ENCODE measurements at places on chromosomes 13 and 19.

GRCh38 chr13:84844473-84844872 is 954.7 kb downstream of the SLITRK6 start:
- DNase-seq = peak; percentile 3

GRCh38 chr13:110306960-110307766 is at the start of the genes COL4A1 and COL4A2:
COL4A1 (minus strand) TSS chr13:110307157; CDS start chr13:110307027, 130 bp downstream.
COL4A2 (plus strand) TSS chr13:110307284; CDS start chr13:110307904, 620 bp downstream.
- DNase-seq = no peak

DNA sequence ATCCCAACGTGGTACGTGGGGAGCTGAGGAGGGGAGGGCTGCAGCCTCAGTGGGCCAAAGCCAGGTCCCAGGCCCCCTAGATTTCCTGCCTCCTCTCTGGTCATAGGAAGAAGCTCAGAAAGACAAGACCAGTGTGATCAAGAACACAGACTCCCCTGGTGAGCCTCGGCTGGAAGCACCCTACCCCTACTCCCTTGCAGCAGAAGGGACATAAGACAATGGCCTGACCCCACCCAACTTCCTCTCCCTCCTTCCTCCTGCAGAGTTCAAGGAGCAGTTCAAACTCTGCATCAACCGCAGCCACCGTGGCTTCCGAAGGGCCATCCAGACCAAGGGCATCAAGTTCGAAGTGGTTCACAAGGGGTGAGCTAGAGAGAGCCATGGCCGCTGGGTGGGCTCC is 11.5 kb downstream of the PODNL1 start:
- no peak for DNase-seq

- DNase-seq = no peak
Measured at GRCh38 chr13:98664510-98664909, 87.6 kb upstream of the STK24 start.

DNA sequence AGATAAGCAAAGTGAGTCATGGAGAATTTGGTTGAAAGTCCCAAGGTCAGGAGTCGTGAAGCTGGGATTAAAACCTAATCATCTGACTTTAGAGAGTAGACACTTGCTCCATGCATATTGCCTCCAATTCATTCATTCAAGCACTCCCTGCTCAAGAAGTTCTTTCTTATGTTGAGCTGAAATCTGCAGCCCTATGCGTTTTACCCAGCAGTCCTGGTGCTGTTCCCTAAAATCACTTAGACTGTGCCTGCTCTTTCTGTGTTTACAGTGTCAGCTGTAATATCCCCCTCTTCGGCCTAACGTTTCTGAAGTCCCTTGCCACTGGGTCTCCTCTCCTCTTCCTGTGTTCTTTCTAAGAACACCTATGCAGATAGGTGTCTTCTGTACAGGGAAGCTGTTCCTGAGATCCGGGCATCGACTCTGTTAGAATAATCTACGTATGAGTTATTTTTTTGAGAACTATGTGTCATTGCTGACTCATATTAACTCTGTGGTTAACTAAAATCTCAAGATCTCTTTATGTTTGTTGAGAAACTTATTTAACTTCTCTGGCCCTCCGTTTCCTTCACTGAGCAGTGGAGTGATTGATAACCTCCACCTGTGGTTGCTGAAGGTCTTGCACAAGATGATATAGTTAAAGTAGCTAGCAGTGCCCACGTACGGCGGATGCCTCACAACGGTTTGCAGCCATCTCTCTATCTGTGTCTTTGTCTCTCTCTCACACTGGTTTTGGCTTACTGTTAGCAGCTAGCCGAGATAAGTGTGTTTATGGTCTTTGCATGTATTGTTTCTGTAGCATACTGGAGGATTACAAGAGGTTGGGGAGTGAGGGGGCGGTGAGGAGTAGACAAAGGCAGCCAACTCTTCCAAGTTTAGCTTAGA is 4.7 kb downstream of the ALOX5AP start:
- DNase-seq = peak; percentile 62

DNA sequence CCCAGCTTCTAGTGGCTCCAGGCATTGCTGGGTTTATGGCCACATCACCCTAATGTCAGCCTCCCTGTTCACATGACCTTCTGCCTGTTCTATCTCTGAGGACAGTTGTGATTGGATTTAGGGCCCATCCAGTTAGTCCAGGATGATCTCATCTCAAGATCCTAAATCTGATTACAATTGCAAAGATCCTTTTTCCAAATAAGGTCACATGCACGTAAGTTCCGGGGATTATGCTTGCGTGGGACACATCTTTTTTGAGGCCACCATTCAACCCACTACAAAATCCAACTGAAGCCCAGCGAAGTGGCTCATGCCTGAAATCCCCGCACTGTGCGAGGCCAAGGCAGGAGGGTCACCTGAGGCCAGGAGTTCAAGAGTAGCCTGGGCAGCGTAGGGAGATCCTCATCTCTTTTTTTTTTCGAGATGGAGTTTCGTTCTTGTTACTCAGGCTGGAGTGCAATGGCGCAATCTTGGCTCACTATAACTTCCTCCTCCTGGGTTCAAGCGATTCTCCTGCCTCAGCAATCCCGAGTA is 12.3 kb downstream of the PLD3 start:
- DNase-seq = no peak
